Central memory CD4-positive, alpha-beta T cell (primary cell): ENCODE measurements at places on chromosomes 7 and 10.

GRCh38 chr10:29849126-29849833 is 210.1 kb downstream of the JCAD start:
- no peak for DNase-seq

DNA sequence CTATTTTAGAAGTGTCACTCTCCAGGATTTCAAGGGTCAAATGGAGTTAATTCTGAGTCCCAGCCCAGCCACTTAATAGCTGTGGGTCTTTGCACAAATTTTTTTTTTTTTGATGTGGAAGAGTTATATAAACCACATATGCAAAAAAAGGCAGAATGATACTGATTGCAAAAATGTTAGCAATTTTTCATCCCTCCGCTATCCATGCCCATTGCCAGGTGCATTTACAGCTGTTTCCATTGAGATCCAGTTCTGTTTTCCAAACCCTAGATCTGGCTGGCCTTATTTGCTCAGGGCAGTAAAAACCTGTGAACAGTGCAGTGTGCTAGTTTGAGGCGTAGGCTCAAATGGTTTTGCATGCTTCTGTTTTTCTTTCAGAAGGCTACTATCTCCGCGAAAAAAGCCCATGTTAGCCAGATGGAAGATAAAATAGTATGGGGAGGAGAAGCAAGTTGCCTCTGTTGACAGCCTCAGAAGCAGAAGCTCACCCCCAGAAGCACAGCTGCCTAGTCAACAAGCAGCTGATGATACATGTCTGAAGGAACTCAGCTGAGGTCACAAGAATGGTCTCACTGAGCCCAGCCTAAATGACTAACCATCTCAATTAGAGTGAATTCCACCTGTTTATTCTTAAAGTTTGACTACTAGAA is 997 bp upstream of the ZNF138 start:
- no peak for DNase-seq

DNA sequence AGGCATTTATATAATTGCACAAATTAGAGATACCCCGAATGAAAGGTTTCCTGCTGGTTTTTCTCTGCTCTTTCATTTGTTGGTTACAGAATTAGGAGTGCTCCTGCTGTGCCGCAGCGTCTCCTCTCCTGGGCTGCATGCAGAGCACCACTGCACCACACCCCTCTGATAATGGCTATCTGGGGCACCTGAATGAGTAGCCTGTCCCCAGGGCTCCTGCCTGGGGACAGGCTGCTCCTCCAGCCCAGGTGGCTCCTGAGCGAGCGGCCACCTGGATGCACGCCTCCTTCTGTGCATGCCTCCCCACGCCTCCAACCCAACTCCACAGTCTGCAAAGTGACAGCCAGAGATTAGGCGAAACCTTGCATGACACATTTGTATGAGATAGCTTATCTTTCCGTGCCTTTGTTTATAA is 242.6 kb upstream of the FZD8 start:
- no peak for DNase-seq

GRCh38 chr7:143245123-143245522 is 18.1 kb upstream of the GSTK1 start:
- no peak for DNase-seq

DNA sequence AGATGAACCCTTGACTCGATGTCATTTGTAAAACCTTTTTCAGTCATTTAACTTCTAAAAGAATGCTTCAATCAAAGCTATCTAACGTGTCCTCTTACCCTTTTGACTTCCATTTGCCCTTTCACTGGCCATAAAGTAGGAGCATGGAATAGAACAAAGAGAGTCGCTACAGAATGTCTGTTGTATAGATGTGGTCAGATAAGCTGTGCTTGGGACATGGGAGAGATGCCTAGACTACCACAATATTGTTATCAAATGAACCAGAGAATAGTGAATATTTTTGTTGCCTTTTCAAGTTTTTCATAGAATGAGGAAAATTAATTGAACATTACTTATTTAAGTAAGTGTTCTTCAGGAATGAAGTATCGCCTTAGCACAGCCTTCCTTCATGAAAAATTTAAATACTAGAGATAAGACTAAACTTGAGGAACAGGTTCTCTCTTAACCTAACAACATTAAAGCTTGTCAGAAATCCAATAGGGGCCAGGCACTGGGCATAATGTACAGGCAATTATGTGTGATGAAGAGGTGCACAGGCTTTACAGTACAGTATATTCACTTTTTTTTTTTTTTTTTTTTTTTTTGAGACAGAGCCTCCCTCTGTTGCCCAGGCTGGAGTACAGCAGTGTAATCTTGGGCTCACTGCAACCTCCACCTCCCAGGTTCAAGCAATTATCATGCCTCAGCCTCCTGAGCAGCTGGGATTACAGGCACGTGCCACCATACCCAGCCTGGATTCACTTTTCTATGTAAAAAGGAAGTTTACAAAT is 7.5 kb upstream of the KMT2E start:
- DNase-seq = no peak

- DNase-seq = no peak
These were observed 116.5 kb upstream of the EEPD1 start for GRCh38 chr7:36036590-36036989.

DNA sequence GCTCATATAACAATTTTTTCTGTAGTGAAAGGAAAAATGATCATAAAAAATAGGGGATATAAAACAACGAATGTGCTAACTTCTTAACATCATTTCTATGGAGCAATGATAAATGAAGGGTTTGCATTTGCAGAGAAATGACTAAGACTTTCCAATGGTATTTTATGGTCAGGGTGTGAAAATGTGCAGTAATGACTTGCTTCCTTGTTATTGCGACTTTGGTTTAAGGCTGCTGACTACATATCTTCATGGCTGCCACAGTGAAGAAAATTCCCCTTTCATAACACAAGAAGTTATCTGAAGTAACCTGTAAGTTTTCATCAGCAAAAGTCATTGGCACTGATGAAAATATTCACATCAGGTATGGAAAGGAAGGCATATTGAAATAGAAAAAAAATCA is 166.1 kb upstream of the NRG3 start:
- no peak for DNase-seq

GRCh38 chr7:45687721-45688120 is 113.6 kb downstream of the ADCY1 start:
- no peak for DNase-seq

- DNase-seq = no peak
These were observed 111.5 kb downstream of the PRPF18 start for GRCh38 chr10:13698217-13698616.

GRCh38 chr7:2517026-2517425 is 2.5 kb upstream of the LFNG start:
- no peak for DNase-seq

DNA sequence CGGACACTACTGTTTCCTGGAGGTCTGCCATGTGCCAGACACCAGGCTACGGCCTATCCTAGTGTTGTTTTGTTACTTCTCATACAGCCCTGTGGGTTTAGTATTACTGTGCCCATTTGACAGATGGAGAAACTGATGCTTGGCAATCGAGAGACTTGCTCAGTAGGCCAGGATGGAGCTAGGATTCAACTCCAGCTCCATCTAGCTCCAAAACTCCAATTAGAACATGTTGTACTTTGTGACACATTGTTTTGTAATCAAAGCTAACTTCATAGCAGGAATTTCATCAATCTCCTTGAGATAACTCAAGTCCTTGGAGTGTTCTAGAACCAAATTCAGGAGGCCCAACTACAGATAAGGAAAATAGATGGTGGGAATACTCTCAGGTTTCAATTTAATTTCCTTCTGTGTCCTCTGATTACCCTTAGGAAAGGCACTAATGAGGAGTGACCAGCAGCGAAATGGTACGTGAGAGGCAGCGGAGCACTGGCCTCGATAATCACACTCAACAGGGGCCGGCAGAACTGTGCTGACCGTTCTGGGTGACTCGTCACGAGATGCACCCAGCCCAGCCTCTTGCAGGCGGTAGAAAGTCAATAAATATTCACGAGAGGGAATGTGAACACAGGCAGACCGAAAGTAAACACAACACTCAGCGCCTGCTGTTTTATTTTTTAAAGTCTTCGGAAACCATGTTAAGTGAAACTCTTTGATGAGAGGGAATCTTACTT is 269.6 kb upstream of the NEBL start:
- DNase-seq = no peak

- no peak for DNase-seq
These were observed 61.9 kb downstream of the TES start for GRCh38 chr7:116271963-116272886.

GRCh38 chr10:10520491-10521385 is 496.9 kb upstream of the CELF2 start:
- no peak for DNase-seq

DNA sequence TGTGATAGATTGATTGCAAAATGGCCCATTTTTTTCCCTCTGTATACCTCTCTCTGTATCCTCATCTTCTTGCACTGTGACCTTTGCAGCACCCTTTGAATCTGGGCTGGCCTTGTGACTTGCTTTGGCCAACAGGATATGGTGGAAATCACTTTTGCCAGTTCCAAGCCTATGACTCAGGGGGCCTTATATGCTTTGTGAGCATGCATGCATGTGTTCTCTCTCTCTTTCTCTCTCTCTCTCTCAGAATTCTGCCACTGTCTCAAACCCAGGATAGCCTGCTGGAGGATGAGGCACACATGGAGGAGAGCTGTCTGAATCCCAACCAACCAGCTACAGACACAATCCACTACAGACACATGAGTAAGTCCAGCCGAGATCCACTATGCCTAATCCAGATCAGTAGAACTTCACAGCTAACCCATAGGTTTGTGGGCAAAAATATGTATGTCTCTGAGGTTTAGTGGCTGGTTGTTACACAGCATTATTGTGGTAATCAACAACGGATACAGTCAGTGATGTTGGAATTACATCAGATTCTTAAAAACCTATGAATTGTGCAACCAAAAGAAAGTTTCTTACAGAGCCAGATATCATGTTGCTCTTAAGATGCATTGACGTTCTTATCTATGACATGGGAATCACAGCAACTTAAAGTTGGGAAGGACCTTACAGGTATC is 41.8 kb upstream of the ABCB4 start:
- no peak for DNase-seq

DNA sequence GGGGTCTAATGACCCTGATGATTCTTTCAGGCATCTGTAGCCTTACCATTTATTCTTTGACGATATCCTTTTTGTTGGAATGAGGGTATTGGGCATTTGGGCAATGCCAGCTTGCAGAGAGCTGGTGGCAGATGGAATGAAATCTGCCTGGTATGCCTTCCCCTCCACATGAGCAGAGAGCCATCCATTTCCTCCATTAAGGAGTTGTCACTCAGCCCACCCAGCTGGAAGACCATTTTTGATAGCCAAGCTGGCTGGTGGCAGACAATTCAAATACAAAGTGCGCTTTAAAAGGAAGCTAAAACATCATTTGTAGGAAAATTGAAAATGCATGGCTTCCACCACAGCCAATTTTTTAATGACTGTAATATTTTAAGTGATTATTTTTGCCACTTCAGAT is 240.1 kb upstream of the SLC26A5 start:
- no peak for DNase-seq

DNA sequence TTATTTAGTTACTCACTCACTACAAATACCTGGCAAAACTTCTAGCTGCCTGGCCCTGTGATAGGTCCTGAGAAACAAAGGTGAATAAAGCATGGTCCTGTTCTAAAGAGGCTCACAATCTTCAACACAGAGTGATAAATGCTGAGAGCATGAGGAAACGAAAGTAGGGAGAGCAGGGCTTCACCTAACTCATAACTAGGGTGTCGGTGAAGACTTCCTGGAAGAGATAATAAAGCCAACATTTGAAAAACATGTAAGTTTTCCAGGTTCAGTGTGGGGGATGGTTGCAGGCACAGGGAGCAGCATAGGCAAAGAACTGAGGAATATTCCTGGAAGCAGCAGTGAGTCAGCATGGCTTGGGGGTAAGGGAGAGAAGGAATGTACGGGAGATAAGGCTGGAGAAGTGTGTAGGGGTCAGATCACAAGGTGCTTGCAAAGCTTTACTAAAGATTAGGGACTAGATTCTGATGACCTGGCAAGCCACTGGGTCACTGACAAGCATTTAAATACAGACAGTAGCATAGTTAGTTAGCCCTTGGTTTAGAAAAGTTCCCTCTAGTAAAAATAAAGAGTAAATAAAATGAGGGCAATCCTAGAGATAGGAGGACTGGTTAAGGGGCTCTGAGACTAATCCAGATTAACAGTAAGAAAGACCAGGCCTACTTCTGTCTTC is 5.1 kb downstream of the KEL start:
- DNase-seq = no peak

GRCh38 chr10:5619362-5620211 is 46.8 kb downstream of the ASB13 start:
- no peak for DNase-seq

GRCh38 chr10:133040198-133040597 is 47.5 kb upstream of the ADGRA1 start:
- no peak for DNase-seq

DNA sequence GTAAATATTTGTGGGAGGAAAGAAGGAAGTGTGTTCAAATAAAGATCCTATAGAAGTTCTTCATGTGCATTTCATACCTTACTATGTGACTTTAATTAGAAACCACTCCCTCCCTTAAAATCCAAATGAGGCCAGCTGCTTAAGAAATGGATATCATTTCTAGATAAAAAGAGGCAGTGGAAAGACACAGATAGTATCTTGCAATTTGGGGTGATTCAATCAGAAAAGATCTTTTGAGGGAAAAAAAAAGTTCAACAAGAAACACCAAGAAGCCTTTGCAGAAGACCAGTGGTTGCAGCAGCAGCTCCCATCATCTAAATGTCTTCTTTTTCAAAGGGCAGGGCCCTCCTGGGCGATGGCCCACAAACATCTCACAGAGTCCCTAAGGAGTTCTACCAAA is 200.1 kb downstream of the LRRN3 start:
- DNase-seq = no peak

GRCh38 chr10:103038570-103038969 is 120.5 kb downstream of the CNNM2 start:
- DNase-seq = no peak

- DNase-seq = no peak
These were observed 99.9 kb downstream of the PRKAG2 start for GRCh38 chr7:151776876-151777494.

DNA sequence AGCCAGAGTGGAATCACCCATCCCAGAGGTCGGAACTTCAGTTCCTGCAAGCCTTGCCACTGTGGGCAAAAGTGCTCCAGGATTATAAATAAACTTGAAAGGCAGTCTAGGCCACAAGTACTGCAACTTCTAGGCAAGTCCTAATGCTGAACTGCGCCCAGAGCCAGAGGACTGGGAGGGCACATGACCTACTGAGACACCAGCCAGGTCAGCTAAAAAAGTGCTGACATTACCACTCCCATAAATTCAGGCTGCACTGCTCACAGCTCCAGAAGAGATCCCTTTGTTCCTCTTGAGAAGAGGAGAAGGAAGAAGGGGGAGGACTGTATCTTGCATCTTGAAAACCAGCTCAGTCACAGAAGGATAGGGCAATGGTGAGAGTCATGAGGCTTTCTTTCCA is 1084.1 kb upstream of the PHF14 start:
- no peak for DNase-seq

GRCh38 chr10:67818323-67818722 is 19.7 kb downstream of the DNAJC12 start:
- DNase-seq = no peak

GRCh38 chr7:157150882-157151281 is 12.2 kb downstream of the UBE3C start:
- DNase-seq = no peak
